ENCODE measurements at places on chromosomes 12 and 14. TPM values are rescaled to one million over a fixed set of nuclear protein-coding genes. Genes with fewer than 3 reads are reported as not detected.

Gene ARG2
- total RNA-seq, result 1.1 TPM

Gene C14orf39
- 0.08 TPM for total RNA-seq

DNA sequence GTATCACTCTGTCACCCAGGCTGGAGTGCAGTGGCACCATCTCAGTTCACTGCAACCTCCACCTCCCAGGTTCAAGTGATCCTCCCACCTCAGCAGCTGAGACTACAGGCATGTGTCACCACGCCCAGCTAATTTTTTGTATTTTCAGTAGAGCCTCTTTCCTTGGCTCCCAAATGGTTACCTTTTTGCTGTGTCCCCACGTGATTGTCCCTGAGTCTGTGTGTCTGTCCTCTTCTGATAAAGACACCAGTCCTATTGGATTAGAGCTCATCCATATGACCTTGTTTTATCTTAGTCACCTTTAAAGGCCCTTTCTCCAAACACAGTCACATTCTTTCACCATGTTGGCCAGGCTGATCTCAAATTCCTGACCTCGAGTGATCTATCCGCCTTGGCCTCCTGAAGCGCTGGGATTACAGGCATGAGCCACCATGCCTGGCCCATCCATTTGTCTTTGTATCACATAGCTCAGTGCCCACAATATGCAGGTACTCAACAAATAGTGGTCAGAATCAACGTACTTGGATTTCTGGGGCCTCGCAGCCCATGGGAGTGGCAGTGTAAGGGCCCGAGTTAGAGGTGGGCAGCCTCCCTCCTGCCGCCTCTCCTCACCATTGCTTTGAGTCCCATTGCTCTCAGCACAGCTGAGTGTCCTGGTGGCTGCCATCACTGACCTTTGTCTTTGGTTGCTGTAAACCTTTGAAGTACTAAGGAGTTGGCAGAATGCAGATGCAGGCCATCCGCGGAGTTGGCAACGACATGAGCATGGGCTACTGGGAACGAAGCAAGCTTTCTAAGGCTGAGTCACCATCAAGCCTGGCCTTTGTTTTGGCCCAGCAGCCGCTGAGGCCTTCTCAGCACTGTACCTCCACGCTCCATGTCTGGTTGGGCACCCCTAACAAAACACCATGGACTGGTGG lies 9.3 kb downstream of the TPCN1 start:
- no peak overlapping the region for H3K27ac ChIP-seq
- H3K4me3 ChIP-seq, result no peak overlapping the region
- H3K4me1 ChIP-seq, result 0 out of 2 replicates have a peak, but pooled peaks cover 5% of the 10 kb centered on the region
- no peaks in the 10 kb centered on the region for H3K27me3 ChIP-seq
- no peaks in the 10 kb centered on the region for H3K36me3 ChIP-seq

Gene EIF2B1
- total RNA-seq, result 49.4 TPM

- no peaks in the 10 kb centered on the region for H3K36me3 ChIP-seq
- H3K27me3 ChIP-seq, result no peaks in the 10 kb centered on the region
- H3K27ac ChIP-seq, result no peak overlapping the region
- H3K4me3 ChIP-seq, result no peak overlapping the region
- DNase-seq, result no peak
- no peaks in the 10 kb centered on the region for H3K4me1 ChIP-seq
Measured at GRCh38 chr14:31613188-31613587, 52.0 kb downstream of the NUBPL start.

- peak; percentile 35 for DNase-seq
- no peak overlapping the region for H3K27ac ChIP-seq
- H3K4me1 ChIP-seq, result no peaks in the 10 kb centered on the region
- H3K36me3 ChIP-seq, result no peaks in the 10 kb centered on the region
- peak overlapping the region; percentile 28 for H3K4me3 ChIP-seq
Measured at GRCh38 chr12:4030929-4031702, 157.9 kb upstream of the PARP11 start.

GRCh38 chr12:11833174-11833895 lies 183.9 kb downstream of the ETV6 start:
- H3K27ac ChIP-seq, result no peak overlapping the region
- DNase-seq, result no peak
- H3K4me1 ChIP-seq, result no peaks in the 10 kb centered on the region
- no peaks in the 10 kb centered on the region for H3K27me3 ChIP-seq

- H3K27ac ChIP-seq, result no peak overlapping the region
- no peak for DNase-seq
- H3K36me3 ChIP-seq, result no peaks in the 10 kb centered on the region
- H3K27me3 ChIP-seq, result no peaks in the 10 kb centered on the region
- H3K4me3 ChIP-seq, result no peak overlapping the region
Measured at GRCh38 chr12:3636328-3636727, 116.6 kb downstream of the CRACR2A start.

DNA sequence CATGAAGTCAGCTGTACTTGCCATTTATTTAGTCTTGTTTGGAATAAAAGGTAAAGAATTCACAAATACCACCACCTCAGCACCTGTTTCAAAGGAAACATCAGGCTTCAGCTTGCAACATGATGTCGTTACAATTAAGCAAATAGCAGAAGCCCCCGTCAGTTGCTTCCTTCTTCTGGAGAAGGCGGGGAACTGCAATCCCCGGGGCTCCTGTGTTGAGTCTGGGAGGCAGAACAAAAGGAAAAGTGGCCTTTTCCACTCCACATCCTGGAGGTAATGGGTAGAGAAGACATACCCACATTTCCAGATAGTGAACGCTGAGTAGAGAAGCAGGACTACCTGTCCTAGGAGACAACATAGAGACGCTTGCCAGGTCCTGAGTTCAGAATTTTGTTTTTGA lies 92.8 kb downstream of the DNAH10 start:
- H3K27ac ChIP-seq, result no peak overlapping the region
- no peak overlapping the region for H3K4me3 ChIP-seq
- H3K27me3 ChIP-seq, result no peaks in the 10 kb centered on the region
- no peak for DNase-seq
- H3K4me1 ChIP-seq, result no peaks in the 10 kb centered on the region
- H3K36me3 ChIP-seq, result no peaks in the 10 kb centered on the region
